ENCODE measurements at places on chromosomes 2 and 18. TPM values are rescaled to one million over a fixed set of nuclear protein-coding genes. Genes with fewer than 3 reads are reported as not detected.

The NYAP2 gene
- not detected for total RNA-seq

The ACMSD gene
- not detected for total RNA-seq

The LRRC30 gene
- total RNA-seq, result not detected

The PROKR1 gene
- not detected for total RNA-seq

The GALNT5 gene
- 7.2 TPM for total RNA-seq

The DSG4 gene
- not detected for total RNA-seq

The RFTN2 gene
- 4.2 TPM for total RNA-seq

The CRYGD gene
- total RNA-seq, result not detected

The CCBE1 gene
- total RNA-seq, result 21.2 TPM

The TNFAIP6 gene
- 67.4 TPM for total RNA-seq

The HEATR5B gene
- 24.1 TPM for total RNA-seq

The LRRTM4 gene
- not detected for total RNA-seq

The CNTNAP5 gene
- total RNA-seq, result not detected

The SKA1 gene
- total RNA-seq, result 9.9 TPM

The SALL3 gene
- total RNA-seq, result not detected

The PDCD1 gene
- total RNA-seq, result not detected

The MEP1B gene
- not detected for total RNA-seq

The REV1 gene
- 36.1 TPM for total RNA-seq
